ENCODE measurements at places on chromosomes 12 and 14.

DNA sequence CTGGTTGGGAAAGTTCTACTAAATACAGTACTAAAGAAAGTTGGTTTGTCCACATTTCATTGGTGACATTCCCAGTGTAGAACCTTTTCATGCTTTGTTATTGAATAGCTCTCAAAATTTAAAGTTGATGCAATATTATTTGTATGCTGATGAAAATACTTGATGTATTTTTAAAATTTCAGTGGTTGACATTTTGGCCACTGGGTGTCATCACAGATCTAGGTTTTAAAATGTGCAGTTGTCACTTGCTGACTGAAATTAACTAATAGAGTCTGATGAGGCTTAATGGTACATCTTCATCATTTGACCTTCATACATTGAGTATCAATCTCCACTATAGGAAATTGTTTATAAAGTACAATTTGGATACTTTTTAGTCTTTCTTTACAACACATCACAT, 37.1 kb downstream of the CMAS start:
- peak; percentile 84 for DNase-seq

GRCh38 chr12:6266541-6266966, 43.9 kb upstream of the PLEKHG6 start:
- DNase-seq: no peak

DNA sequence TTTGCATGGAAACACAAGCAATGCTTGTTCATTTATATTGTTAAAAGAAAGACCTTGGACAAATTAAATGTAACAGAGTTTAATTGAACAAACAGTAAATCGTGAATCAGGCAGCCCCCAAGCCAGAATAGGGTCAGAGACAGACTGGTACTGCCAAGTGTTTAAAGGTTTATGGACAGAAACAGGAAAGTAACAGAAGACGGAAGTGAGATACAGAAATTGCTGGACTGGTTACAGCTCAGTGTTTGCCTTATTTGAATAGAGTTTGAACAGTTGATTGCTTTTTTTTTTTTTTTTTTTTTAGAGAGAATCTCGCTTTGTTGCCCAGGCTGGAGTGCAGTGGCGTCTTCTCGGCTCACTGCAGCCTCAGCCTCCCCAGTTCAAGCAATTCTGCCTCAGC, 50.3 kb downstream of the DAO start:
- no peak for DNase-seq

DNA sequence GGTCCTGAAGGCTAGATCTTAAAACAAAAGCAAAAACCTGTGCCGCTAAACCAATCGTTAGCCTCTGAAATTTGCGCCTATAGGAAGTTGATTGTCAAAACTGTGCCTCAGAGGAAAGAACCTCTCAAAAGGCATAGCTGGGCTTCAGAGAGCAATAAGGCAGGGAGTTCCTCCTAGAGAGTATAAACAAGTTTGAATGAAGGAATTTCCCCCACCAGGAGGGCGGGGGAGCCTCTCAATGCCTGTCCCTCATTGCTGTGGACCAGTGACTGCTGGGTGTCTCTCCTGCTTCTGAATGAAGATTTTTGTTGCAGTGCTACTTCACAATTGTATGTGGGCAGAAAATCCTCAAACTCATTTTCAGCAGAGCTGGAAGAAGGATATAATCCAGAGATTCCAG, 88.6 kb downstream of the KCNK10 start:
- DNase-seq: no peak

- DNase-seq: no peak
These were observed 16.3 kb downstream of the DUSP16 start for GRCh38 chr12:12546314-12546772.

- no peak for DNase-seq
These were observed 189.3 kb downstream of the ITPR2 start for GRCh38 chr12:26643532-26644315.

GRCh38 chr12:75553836-75554555, 42.6 kb upstream of the KRR1 start:
- DNase-seq: no peak

DNA sequence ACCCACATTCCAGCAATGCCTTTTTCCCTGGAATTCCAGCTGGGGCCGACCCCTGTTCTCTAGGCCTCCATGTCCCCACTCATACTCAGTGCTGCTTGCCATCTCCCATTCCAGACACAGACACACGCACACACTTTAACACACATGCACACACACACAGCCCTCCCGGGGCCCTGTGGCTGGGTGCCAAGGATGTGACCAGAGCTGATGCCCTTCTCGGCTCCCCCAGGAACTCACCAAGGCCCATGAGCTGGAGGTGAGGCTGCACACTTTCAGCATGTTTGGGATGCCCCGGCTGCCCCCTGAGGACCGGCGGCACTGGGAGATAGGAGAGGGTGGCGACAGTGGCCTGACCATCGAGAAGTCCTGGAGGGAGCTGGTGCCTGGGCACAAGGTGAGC, 4.3 kb downstream of the PLEKHG6 start:
- DNase-seq: no peak

GRCh38 chr12:107179871-107180270, 86.5 kb upstream of the CRY1 start:
- DNase-seq: no peak

- peak; percentile 89 for DNase-seq
These were observed 115.8 kb downstream of the DAD1 start for GRCh38 chr14:22472935-22473854.

- DNase-seq: no peak
These were observed 100.7 kb downstream of the SCARB1 start for GRCh38 chr12:124762791-124763593.

DNA sequence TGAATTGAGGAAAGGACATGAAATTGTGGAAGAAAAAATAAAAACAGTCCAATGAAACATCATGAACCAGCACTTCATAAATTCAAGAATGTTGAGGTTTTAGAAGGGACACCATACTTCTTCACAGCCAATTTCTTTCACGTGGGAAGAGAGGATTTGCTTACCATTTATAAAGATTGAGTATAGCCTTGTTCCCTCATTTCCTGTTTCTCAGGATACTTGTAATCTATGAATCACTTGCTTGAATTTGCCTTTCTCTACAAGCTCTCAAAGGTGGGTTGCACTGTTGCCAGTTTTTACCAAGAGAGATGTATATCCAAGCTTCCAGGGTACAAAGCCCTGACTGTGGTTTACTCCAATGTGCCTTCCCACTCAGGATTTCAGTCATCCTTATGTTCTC, 116.1 kb downstream of the DUSP6 start:
- no peak for DNase-seq

- DNase-seq: no peak
These were observed 30.2 kb upstream of the ANKRD9 start for GRCh38 chr14:102539544-102540314.

DNA sequence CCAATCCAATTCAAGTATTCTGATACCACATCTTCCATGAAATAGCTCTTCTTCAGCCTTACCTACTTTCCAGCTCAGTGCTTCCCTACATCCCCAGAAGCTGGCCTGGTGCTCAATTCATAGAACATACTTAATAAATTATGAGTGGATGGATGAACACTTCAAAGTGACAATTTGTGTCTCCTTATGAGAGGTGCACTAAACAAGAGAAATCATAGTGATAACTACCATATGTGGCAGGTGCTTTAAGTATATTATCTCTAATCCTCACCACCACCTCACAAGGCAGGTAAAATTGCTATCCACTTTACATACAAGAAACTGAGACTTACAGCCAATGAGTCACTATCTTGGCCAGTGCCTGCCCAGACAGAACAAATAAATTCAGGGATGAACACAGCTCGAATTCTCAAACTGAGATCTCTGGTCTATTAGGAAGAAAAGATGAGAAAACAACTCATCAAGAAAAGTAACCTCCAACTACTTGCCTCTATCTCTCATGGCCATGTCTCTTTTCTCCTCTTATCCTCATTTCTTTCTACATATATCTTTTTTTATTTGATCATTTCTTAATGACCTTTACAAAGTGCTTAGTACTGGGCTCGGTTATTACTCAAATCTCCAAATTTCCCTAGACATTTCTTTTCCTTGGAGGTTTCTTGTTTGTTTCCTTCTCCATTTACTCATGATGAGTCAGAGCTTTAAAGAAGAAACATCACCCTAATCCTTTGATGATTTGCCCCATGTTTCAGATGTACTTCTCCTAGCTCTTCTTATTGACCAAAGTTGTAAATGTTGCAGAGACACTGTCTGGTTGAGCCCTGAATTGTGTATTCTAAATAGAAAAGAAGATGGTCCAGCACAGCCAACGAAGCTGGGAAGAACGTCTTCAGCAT, 161.5 kb downstream of the RPS29 start:
- no peak for DNase-seq

- no peak for DNase-seq
These were observed 22.5 kb upstream of the C14orf132 start for GRCh38 chr14:96016501-96017160.

DNA sequence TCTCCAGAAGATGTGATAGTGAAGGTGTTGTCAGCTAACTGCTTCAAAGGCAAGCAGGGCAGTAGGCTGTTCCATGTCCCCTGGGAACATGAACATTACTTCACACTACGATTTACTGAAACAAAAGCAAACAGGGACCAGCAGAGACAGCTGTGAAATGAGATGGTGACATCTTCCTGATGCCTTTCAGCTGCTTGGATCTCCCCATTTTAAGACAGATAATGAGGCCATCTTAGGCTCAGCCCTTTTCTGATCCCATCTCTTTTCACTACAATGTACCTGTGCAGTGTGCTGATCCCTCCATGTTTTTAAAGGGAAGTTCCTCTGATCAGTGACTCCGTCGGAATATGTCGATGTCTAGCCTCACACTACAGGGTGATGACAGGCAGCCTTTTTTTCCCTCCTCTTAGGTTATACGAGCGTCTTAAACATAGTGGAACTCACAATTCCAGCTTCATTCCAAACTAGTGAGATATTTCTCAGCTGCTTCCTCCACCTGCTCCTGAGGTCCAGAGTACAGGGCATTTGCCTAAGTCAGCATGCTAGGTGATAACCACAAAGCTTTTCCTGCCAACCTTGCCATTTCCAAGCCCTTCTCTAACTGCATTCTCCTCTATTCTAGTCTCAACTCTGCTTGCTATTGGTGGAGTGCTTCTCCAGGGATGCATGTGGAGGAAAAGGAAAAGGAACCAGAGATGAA, 87.6 kb upstream of the EGLN3 start:
- DNase-seq: no peak

GRCh38 chr14:63852271-63852816, 460 bp upstream of the SYNE2 start:
- DNase-seq: no peak

- DNase-seq: no peak
These were observed 193.1 kb downstream of the DICER1 start for GRCh38 chr14:94964181-94964580.

- DNase-seq: no peak
These were observed 29.5 kb downstream of the MSRB3 start for GRCh38 chr12:65308006-65308405.

DNA sequence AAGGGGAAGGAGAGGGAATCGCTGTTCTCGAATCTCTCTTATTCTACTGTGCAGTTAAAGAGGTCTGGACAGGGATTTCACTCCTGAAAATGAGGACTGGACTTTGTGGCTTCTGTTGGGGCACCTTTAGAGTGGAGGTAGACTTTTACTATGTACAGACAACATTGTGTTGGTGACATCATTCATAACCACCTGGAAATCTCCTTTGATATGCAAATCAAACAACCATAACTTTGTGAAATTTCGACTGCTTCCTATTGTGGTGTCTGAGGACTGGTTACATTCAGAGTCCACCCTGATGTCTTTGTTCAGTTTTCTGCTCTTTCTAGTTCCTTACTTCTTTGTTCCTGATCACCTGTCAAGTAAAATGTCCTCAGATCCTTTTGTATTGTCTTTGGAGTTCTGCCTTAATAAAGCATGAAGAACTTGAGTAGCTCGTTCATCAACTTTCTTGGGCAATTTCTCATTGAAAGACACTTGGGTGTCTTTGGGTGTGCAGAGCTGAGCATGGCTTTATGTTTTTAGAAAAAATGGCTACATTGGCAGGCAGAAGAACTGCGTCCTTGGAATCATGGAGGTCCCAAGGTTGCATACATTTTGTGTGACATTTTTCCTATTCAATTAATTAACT, 29.8 kb downstream of the LRRK2 start:
- no peak for DNase-seq

DNA sequence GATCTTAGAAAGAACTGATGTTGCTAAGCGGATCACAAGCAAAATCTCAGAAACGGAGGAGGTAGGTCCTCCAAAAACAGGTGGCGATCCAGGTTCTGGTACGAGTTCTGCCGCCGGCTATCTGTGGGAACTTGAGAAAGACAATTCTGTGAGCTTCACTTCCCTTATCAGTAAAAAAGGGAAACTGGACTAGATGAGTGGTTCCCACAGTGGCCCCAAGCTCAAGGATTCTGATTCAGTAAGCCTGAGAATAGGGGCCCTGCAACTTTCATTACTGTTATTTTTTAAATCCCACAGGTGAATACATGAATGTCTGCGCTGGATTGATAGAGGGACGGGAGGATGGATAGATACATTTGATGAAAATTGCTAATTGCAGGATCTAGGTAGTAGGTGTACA, 160.2 kb downstream of the PPM1H start:
- DNase-seq: no peak

- DNase-seq: no peak
These were observed 54.0 kb upstream of the RASSF8 start for GRCh38 chr12:25904442-25904841.

DNA sequence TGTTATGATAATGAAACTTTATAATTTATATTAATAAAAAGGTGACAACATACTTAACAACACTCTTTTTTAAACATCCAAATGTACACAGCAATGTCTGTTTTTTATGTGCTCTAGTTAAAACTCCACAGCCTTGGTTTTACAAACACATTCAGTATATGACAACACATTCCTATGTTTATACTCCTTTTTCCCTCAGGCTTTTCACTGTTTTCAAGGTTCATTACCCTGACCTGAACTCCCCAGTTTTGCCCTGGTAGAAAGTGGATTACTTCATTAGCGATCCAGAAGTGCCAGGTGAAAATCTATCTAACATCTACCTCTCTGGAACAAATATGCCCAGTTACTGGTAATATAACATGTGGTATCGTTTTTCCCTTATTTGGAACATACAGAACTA, 340.2 kb upstream of the DDHD1 start:
- no peak for DNase-seq

DNA sequence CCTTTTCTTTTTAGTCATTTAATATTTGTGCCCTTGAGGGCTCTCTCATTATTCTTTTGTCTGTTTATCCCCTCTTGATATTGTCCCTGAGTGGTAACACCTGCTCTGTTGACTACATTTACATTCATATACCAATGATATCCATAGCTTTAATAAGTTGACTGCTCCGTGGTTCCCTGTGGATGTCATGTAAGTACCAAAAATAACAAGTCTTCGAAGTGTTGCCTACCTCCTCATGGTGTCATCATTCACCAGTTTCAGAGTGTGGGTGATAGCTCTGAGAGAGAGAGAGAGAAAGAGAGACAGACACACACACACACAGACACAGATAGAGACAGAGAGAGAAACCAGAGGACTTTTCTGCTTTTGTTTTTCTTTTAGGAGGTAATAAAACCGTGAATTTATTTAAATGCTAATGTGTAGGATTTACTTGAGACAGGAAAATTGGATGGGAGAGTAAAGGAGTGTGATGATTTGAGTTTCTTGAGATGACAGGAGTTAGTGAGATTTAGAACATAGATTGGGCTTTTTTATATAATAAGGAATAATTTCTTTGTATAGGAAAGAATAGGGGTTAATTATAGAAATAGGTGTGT, 52.2 kb downstream of the PAPOLA start:
- no peak for DNase-seq

- DNase-seq: no peak
These were observed 97.6 kb downstream of the TGFB3 start for GRCh38 chr14:75884198-75884611.

- DNase-seq: peak; percentile 76
These were observed 216.5 kb downstream of the PHLDA1 start for GRCh38 chr12:75814851-75815754.

GRCh38 chr14:104181761-104182530, 43.6 kb downstream of the KIF26A start:
- DNase-seq: no peak

GRCh38 chr12:2607881-2608607, 186.7 kb upstream of the FKBP4 start:
- DNase-seq: no peak

Measured in hematopoietic multipotent progenitor cell (in vitro differentiated cells).